NCI-H774 (cell line): ENCODE measurements at places on chromosomes 6 and 20.
A peak's percentile ranks its signal among the peaks of the same experiment; 100 is the strongest.

DNA sequence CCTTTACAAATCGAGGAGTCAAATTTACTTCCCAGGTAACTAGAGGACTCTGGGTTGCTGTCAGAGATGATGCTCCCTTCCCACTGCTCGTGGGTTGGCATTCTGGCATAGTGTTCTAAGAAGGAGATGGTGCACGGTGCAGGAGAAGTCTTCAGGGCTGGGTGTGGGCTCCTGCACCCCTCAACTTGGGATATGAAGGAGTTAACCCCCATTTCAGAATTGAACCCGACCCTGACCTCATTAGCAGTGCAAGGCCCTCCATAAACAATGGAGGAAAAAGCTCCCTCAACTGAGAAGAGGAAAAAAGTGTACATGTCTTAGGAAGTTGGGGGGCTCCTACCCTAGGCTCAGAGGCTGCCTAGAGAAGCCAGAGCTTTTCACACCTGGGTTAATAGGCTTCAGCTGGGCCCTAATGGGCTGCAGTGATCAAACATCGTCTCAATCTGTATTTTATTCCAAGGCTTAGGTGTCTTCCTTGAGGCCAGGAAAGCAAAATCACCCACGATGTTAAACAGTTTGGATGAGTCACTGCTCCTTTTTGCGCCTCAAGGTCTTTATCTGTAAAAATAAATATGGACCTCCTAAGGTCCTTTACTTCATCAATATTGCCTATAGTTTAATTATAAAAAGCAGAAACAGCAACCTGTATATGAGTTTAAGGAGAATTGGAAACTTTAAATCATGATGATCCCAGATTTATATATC, 29.4 kb downstream of the TFAP2B start:
- DNase-seq: no peak

DNA sequence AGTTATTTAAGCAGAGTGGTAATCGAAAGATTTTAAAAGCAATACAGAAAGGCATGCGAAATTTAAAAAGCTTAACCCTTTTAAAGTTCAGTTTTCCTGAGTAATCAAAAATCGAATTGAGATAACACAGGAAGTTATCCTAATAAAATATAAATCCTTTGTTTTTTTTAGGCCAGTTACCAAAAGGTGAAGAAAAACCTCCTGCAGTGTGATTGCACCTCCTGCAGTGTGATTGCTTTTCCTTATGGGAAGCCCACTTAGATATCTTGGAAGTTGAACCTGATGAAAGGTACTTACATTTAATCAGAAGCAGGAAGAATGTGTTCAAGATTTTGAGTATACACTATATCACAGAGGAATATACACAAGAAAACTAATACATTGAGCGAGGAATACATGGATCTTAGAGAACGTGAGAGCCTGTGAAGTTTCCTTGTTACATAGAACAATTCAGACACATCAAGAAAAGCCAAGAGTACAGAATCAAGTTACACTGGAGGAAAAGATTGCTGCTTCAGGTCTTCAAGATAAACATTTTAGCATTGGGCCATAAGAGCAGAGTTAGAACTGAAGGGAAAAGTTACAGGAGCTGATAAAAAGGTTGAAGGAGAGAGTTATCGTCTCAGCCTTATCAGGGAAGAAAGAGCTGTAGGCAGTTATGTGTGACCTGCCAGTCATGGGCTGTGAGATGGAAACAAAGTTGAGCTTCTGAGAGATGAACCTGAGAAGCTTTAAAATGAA, 7.7 kb upstream of the TMEM181 start:
- no peak for DNase-seq

GRCh38 chr6:3451498-3451897, 5.4 kb downstream of the SLC22A23 start:
- DNase-seq: no peak

- no peak for DNase-seq
These were observed 947.7 kb upstream of the ADGRB3 start for GRCh38 chr6:67687396-67687795.

GRCh38 chr6:144667532-144668503, 382.7 kb downstream of the UTRN start:
- DNase-seq: no peak

DNA sequence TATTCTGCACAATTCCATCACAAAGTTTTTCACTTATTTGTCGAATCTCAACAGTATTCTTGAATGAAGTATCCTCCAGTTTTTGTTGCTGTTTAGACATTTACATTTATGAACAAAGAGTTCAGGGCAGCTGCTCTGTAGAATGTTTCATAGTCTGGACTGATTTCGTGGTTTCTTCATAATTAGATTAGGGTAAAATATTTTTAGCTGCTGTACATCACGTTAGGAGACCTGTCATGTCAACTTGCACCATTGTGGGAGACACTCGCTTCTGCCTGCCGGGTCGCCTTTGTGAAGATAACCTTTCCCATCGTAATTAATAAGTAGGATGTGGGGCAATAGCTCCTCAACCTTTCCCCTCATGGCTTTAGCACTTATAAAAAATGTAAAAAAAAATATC, 27.5 kb upstream of the RPS6KA2 start:
- DNase-seq: no peak

- no peak for DNase-seq
These were observed 843 bp downstream of the FBXO9 start for GRCh38 chr6:53066077-53066417.

- peak; percentile 26 for DNase-seq
These were observed 31.0 kb downstream of the POM121L2 start for GRCh38 chr6:27281105-27281539.

DNA sequence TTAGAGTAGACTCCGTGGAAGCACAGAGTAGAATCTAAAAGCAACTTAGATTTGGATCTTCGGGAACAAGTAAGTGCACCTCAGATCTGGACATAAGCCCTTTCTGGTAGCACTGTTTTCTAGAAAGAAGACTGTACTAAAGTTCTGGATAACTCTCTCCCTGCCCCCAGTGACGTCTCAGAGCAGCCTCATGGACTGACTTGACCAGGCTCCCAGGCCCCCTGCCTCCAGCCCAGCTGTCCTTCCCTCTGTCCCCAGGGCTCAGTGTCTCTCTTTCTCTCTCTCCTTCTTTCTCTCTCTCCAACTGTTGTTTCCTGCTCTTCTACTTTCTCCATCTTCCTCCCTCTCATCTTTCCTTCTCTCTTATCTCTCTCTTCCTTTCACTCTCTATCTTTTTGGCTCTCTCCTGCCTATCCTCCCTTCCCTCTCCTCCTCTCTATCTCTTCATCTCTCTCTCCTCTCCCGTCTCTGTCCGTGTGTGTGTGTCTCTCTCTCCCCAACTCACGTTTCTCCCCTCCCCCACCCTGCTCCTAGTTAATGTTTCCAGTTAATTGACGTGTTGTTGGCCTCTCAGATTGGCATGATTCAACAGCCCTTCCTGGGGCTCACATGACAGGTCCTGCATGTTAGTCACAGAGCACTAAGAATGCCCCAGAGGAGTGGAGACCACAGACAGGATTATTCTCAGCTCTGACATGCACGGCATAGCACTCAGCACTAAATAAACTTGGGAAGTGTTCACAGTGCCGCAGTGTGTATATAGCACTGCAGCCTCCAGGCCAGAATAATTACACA, 180.4 kb upstream of the FOXQ1 start:
- DNase-seq: no peak

- no peak for DNase-seq
These were observed 537 bp downstream of the CSTF1 start for GRCh38 chr20:56392881-56393482.

- no peak for DNase-seq
These were observed 70.6 kb downstream of the CTNNBL1 start for GRCh38 chr20:37764333-37764935.

- no peak for DNase-seq
These were observed 885 bp upstream of the GZF1 start for GRCh38 chr20:23361119-23361475.

DNA sequence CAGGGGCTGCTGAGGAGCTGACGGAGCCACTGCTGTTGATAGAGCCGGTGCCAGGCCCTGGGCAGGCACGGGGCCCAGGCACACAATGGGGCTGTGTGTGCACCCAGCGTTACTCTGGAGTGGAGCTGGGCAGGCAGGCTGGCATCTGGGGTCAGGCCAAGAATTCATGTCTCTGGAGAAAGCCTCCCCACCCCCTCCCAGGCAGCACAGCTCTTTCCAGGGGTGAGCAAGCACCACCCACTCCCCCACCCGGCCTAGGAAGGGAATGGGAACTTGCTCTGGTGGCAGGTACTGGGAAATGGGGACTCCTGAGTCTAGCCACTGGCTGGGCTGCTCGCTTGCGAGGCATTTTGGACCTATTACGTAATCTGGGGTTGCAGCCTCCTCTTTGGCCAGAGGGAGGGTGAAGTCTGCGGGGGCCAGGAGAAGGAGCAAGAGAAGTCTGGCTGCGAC, 22.7 kb downstream of the TFEB start:
- peak; percentile 7 for DNase-seq

- no peak for DNase-seq
These were observed 53.8 kb downstream of the GINS1 start for GRCh38 chr20:25461281-25461650.

DNA sequence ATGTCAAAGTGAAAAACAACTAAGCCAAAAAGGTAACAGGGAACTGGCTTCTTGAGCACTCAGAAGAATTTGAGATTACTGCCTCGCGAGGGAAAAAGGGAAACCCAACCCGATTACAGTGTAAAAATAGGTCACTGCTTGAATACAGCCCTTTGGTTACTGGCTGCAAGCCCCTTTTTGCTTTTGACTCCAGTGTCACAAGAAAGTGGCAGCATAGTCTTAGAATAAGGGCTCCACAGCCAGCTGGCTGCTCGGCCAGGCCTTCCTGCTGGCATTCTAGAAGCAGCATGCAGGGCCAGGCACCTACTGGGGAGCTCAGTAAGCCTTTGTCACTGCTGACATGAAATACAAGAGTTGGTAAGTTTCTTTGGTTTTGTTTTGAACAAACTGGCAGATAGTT, 83.0 kb downstream of the ZHX3 start:
- DNase-seq: no peak

DNA sequence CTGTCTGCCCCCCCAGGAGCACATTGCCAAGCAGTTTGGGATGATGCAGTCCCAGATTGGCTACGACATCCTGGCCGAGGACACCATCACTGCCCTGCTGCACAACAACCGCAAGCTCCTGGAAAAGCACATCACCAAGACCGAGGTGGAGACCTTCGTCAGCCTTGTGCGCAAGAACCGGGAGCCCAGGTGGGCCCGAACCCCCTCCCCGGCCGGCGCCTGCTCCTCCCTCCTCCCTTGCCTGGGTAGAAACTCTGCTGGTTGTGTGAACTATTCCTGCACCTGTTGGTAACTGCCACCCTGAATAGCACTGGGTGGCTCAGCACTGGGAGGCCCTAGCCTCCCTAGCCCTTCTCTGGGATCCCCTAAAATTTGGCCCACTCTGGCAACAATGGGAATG, 43.7 kb downstream of the UQCC2 start:
- DNase-seq: no peak

- DNase-seq: peak; percentile 5
These were observed 67.0 kb upstream of the TNFAIP3 start for GRCh38 chr6:137799950-137800568.

DNA sequence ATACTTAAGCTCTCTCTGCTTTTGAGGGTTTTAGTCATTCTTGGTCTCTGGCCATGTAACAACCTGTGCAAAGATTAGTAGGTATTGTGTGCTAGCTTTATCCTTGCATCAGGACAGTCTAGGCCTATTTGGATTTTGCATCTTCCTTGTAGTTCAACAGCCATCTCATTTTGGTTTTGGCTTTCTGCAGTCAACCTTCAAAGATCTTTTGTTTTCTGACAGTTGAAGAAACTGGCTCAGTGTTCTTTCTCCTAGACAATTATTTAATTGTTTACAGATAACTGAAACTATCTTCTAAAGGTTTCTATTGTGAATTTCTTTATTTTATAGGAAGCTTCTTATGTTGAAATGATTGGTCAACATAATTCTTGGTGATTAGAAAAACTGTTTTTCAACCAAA, 307.5 kb downstream of the CDKAL1 start:
- no peak for DNase-seq

DNA sequence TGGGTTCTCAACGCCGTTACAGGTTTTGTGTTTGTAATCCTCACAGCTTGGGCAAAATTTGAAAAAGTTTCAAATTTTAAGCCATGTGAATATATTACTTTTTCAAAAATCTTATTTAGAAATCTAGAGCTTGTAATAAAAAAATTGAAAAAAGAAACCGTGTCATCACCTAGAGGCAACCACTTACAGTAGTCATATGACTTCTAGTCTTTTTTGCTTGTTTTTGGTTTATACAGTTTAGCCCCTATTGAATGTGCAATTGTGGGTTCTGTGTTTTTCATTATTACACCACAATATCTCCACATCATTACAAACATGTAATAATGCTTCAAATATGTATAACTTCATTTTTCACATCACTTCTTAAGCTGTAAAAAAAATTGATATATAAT, 888 bp downstream of the DYNLRB1 start:
- no peak for DNase-seq

- DNase-seq: peak; percentile 39
These were observed 8.4 kb upstream of the ABHD12 start for GRCh38 chr20:25399037-25399430.

DNA sequence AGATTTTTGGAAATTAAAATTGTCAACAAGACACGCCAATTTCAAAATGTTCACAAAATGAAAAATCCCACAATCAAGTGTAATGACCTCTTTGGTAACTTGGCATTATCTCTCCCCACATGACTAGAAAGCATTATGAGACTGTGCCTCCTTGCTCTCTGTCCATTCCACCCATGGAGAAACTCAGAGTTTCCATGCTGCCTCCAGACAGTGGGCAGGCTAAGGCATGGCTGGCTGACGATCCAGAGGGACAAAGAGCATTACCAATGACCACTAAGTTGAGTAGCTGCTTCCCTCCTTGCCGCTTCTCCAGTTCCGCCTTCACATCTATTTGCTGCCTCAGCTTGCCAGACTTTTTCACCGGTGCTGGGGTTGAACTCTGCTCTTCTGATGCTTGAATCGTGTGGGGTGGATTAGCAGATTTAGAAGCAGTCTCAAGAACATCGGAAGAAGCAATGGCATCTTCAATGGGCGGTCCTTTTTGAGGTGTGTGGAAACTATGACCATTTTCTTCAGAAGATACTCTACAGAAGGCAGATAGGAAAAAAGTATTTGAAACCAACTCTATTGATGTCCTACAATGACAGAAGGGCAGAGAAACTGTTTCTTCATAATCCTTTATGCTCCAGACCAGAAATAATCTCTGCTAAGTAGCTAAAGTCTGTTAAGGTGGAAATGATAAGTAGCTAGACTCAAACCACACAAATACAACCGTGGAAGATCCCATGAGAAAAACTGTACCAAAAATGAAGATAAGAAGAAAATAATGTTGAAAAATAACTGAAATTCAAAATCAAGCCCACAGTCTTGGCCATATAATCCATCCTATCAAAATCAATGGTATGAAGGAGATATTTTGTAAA, 47.5 kb upstream of the ALDH8A1 start:
- no peak for DNase-seq

- DNase-seq: peak; percentile 63
These were observed 3.2 kb upstream of the EEF1A2 start for GRCh38 chr20:63501818-63502670.

- no peak for DNase-seq
These were observed 135.9 kb downstream of the SOX4 start for GRCh38 chr6:21729431-21729830.
